ENCODE measurements at places on chromosomes 13 and 19.

DNA sequence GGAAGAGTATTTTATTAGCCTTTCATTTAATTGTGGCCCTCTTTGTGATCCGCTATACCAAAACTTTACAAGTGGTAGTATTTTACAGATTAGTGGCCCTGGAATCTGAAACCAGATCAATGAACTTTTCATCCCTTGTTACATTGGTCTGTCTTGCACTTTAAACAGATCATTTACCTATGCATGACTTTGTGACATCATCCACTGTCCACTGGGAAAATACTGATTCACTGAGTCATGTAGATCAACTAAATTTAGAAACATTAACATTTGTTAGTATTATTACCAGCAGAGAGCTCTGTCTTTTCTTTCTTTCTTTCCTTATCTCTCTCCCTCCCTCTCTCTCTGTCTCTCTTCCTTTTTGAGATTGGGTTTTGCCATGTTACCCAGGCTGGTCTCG is 17.5 kb downstream of the PCDH8 start:
- DNase-seq: no peak

DNA sequence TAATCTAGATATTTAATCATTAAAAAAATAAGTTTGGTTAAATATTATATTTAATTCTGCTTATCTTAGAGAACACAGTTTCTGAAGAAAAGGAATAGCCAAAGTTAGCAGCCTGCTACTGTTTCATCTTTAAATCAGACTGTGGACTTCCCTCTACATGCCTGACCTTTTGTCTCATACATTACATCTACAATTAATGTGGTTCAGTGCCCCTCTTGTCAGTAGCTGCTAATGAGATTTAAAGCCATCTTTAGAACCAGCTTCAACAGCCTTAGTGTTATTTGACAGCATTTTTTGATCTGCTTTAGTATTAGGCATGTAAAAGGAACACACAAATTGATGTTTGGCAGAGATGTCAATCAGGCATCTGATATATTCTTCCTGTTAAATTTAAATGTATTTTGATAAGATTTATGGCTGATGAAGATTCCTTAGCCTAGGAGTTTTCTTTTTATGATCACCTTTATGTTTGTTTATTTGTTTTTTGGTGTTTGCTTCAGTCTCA is 1925.8 kb upstream of the PRR20A start:
- no peak for DNase-seq

DNA sequence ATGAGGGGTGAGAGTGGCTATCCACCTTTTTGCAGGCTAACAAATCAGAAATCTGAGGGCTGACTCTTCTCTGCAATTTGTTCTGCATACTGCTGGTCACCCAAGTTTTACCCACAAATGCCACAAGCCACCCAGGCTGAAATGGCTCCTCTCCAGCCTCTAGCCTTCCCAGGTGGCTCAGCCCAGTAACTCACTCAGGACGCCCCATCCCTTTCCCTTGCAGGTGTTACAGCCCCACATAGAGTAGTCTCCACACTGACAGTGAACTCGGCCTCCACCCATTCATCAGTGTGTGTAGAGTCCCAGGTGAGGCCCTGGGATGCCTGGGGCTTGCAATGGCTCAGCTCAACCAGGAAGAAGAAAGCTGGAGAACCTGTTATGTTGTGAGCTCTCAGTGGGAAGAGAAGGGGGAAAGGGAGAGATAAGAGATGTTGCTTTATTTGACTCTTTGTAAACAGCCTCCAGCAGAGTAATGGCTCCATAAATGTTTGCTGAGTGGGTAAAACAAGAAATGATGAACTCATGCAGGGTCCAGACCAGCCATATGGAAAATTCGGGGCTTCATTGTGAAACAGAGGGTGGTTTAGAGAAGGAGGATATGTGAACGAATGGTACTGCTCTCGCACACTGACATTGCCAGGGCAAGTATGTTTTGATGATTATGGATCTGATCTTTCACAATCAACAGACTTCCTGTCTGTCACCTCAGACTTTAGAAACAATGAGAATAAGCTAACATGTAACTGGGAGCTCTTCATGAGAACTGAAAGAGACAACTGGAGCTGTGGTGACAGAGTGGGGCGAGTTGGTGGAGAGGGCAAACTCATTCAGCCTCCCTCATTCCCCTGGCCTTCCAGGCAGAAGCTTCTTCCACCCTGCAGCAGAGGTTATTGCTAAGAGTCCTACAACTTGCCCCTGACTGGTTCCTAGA is 74.2 kb upstream of the RFC3 start:
- no peak for DNase-seq

- DNase-seq: no peak
Measured at GRCh38 chr13:110811771-110812120, 98.2 kb downstream of the ING1 start.

DNA sequence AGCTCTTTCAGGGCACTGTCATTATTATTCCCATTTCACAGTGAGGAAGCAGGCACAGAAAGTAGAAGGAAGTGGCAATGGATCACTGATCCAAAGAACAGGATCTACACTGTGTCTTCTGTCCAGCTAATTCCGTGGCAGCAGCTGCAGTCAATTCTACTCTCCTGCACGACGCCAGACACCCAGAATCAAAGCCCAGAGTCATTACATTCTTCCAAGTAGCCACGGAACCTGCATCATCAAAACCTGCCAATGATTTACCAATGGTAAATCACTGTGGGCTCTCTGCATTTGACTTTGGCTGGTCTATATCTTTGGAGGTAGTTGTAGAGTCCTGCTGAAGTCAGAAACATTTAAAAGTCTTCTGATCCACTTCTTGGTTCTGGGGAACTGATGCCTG is 767.7 kb downstream of the LIG4 start:
- no peak for DNase-seq
